ENCODE measurements at places on chromosomes 1 and 21.

DNA sequence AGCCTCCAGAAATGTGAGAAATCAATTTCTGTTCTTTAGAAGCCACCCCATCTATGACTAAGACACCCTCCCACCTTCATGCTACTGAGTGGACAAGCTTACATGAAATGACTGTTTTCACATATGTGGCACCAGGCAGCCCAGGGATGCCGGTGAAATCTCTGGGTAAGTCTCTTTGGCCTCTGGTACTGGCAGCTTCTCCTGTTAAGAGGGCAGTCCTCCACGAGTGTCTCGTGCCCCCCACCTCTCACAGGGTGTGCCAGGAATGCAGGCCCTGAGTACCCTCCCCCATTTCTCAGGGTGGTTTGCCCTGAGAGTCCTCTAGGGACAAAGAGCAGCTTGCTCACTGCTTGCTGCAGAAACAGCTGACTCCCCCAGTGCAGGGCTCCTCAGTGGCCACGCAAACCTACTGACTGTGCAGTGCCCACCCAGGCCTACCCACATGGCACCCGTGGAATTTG lies 3.2 kb upstream of the PRXL2B start:
- no peak for DNase-seq

GRCh38 chr21:26852423-26852822 lies 7.2 kb upstream of the ADAMTS1 start:
- no peak for DNase-seq

GRCh38 chr1:192601143-192601542 lies 25.6 kb downstream of the RGS1 start:
- no peak for DNase-seq

GRCh38 chr1:154725865-154726264 lies 117.9 kb upstream of the ADAR start:
- no peak for DNase-seq

- peak; percentile 37 for DNase-seq
Measured at GRCh38 chr1:89938171-89939055, 56.5 kb upstream of the ZNF326 start.

GRCh38 chr1:238319957-238320356 lies 429.2 kb upstream of the ZP4 start:
- DNase-seq, result no peak

Measured in AG08395 (cell line).